ENCODE measurements at places on chromosomes 2 and 18.

DNA sequence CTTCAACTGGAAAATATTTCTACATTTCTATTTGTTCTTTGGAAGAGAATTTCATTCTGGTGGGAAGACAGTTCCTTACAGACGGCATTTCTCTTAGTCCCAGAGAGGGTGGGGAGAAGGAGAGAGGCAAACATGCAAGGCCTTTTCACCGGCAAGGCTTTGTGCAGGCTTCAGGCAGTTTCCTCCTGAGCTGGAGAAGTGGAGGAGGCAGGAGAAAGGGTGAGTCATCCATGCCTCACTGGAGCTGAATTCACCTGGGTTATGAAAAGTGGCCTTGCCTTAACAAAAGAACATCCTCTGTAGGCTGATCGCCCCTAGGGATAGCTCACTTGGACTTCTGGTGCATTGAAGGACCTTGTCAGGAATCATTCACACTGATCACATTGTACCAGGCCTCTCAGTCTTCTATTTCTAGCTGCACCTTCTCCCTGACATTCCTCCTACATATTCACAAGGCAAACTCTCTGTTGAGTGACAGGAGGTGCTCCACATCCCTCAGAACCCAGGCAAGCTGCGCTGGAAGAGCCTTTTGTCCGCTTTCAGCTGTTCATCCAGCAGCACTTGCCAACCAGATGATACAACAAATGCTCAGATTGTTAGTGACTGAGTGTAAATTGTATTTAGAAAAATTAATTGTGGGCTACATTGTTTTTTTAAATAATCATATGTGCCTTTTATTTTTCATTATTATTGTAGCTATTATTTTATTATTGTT lies 796.1 kb downstream of the DCDC2C start:
- DNase-seq: peak; percentile 6

- DNase-seq: no peak
These were observed 3.1 kb downstream of the C2orf81 start for GRCh38 chr2:74418312-74418711.

- DNase-seq: no peak
These were observed 1.2 kb upstream of the MZT2A start for GRCh38 chr2:131493199-131493968.

DNA sequence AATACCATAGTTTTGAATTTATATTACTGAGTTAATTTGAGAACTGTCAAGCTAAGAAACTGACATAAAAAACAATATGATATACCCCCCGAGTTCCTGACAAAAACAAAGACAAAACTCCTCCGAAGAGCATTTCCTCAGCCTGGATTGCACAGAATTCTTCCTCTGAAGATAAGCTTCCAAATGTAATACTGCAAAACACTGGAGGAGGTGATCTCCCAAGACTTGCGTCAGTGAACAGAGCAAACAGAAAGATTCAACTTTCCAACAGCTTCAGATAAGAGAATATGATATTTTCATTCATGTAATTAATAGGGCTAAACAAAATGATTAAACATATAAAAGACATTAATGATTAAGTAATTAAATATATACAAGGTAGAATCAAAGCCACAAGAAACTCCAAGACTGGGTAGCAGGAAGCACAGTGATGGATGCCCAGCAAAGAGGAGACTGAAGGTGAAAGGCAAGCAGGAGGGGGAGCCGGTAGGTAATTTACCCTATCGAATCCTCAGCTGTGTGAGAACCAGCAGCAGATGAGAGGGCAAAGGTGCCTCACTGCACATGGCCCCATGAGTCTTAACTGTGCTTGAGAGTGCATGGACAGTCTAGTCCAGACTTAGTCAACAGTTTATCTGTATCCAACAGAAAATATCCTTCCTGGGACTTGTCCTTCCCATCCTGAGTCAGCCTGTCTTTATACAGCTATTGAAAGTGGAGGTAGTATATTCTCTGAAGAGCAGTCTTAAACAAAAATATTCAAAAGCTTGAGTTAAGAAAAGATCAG lies 18.3 kb upstream of the SERPINB3 start:
- DNase-seq: no peak

- DNase-seq: no peak
These were observed 36.0 kb upstream of the ASAP2 start for GRCh38 chr2:9170458-9171130.

- no peak for DNase-seq
These were observed 461.9 kb downstream of the PTPRM start for GRCh38 chr18:8029061-8029460.

GRCh38 chr2:197975931-197976519 lies 171.6 kb downstream of the PLCL1 start:
- no peak for DNase-seq

- no peak for DNase-seq
These were observed 145.7 kb upstream of the KLF7 start for GRCh38 chr2:207311316-207312005.

DNA sequence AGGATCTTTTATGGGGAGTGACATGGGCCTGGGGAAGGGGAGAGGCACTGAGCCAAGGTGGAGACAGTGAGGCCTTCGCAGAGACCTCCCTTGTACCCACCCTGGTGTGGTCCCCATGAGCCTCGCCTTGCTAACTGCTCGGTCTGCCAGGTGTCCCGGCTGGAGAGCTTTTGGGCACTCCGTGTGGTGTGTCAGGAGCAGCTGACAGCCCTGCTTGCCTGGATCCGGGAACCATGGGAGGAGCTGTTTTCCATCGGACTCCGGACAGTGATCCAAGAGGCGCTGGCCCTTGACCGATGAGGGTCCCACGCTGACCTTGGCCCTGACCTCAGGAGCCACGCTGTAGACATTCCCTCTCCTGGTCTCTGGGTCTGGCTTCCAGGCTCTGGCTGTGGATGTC lies 11.5 kb upstream of the SLC4A3 start:
- DNase-seq: no peak

DNA sequence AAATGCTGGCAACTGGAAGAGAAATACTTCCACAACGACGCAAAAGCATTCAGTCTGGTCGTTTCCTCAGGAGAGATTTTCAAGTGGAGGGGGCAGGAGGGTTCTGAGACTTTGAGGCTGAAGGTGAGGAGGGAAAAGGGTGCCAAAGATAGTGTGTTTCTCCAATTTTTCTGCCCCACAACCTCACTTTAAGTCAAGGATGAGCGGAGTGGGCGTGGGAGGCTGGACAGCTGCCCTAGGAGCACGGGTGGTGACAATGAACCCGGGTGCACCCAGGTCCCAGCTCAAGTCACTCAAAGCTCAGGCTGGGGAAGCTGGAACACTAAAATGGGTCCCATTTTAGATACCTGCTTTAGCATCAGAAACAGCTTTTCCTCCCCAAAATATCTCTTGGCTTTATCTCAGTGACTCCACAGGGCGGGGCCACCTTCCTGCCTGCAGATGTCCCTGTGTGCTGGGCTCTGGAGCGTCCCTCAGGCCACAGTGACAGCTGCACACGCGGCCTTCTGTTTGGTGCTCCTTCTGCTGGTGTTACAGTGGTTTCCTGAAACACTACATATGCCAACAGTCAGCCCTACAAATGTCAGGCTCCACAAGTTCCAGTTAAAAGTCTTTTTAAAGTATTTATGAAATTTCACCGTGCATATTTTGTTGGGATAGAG lies 1.4 kb upstream of the MBP start:
- DNase-seq: no peak

- no peak for DNase-seq
These were observed 125.3 kb downstream of the NCK2 start for GRCh38 chr2:105870062-105870461.

GRCh38 chr18:1760901-1761300 lies 810.4 kb downstream of the METTL4 start:
- no peak for DNase-seq

- no peak for DNase-seq
These were observed 84.4 kb downstream of the MAP2 start for GRCh38 chr2:209508255-209508654.

DNA sequence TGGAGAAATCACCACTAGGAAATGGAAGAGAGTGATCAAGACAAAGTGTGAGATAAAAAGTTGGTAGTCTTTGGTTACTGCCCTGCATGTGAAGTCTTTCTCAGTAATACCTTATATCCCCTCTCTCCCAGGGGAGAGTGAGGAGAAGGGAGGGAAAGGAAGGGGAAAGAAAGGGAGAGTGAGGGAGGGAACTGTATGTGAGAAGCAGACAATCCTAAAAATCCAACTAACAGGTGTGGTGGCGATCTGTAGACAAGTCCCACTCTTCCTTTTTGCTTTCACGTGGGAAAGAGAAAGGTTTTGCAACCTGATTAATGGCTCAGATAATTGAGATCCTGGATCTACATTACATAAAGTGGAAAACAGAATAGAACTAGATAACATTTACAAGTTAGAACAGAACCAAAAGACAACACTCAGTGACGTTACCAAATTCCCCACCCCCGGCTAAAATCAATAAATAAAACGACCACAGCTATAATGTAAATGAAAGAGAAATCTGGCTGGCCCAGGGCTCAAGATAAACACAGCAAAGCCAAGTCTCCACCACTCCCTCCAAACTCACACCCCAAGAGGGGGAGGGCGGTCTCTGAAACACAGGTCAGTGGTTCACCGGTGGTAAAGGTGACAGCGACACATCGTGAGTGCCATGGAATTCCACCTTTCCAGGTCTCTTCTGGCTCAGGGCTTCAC lies 10.0 kb upstream of the APCDD1 start:
- DNase-seq: no peak

DNA sequence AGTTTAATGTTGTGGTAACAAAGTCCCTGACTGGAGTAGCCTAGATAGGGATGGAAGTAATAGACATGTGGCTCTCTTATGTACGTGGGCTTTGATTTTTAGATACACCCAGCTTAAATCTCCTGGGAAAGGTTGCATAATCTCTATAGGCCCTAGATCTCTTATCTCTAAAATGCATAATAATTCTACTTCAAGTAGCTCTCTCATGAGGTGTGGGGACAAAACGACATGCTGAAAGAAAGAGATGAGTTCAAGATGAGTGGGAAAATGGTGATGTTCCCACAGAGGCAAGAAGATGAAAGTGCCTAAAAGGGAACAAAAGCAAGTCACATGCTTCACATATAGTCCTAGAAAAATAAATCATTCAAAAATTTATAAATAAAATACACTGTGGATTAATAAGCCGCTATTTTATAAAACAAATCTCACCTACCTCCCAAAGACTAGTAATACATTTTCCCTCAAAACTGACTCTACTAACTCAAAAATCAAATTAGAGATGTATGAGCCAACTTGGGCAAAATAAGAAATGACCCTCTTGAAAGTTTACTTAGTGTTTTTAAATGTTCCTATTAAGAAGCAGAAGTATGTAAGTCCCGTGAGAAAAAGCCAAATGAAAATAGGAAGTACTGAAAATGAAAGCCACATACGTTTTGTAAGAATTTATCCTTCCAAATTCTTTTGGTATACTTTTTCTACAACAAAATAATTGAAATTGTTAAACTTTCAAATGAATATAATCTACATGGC lies 148.2 kb upstream of the ITGA4 start:
- no peak for DNase-seq

- DNase-seq: no peak
These were observed 12.8 kb upstream of the SMCHD1 start for GRCh38 chr18:2642771-2643170.

- DNase-seq: no peak
These were observed 141.2 kb downstream of the RTN4 start for GRCh38 chr2:54909001-54909400.

DNA sequence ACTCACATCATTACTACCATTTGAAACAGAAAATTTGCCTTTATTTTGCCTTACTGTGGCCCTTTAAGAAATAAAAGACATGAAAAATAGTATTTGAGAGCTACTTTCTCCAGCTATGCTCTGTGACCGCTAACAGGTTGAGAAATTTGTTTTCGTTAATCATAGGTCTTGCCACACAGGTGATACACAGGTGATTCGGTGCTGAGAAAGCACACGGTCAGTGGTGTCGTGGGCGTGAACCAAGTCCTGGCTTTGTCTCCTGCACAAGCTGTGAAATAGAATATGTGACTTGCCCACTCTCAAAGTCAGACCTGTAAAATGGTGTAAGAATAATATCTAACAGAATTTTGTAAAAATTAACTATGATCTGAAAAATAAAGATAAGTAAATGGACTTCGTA lies 155.3 kb upstream of the SLC39A10 start:
- no peak for DNase-seq

DNA sequence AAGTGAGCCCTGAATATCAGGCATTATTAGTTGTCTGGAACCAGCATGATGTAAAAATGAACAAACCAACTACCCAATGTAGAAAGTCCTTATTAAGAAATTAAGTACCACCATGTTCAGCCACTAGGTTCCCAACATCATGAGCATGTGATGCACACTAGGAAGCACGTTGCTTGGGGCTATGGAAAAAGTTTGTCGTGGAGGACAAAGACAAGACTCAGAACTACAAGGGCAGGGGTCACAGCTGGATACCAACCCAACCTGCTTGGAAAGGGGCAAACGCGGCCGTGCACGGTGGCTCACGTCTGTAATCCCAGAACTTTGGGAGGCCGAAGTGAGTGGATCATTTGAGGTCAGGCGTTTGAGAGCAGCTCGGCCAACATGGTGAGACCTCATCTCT lies 64.0 kb downstream of the ADNP2 start:
- no peak for DNase-seq

- no peak for DNase-seq
These were observed 322.1 kb upstream of the TANK start for GRCh38 chr2:160838147-160838546.

DNA sequence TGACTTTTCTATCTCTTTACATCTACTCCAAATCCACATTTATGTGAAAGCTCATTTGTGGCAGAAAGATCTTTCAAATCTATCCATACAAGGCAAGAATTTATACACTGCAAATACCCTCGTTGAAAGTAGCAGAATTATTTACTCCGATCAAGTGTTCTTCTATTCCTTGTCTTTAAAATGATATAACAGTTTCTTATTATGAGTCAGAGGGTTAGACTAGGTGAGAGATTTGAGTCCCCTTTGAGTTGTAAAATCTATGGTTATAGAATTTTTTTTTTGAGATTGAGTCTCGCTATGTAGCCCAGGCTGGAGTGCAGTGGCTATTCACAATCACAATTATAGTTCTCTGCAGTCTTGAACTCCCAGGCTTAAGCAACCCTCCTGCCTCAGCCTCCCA lies 5.6 kb upstream of the GREB1 start:
- no peak for DNase-seq

- no peak for DNase-seq
These were observed 20.1 kb downstream of the SLC66A3 start for GRCh38 chr2:11175293-11175795.

GRCh38 chr18:23378302-23378686 lies 74.8 kb upstream of the RIOK3 start:
- no peak for DNase-seq

DNA sequence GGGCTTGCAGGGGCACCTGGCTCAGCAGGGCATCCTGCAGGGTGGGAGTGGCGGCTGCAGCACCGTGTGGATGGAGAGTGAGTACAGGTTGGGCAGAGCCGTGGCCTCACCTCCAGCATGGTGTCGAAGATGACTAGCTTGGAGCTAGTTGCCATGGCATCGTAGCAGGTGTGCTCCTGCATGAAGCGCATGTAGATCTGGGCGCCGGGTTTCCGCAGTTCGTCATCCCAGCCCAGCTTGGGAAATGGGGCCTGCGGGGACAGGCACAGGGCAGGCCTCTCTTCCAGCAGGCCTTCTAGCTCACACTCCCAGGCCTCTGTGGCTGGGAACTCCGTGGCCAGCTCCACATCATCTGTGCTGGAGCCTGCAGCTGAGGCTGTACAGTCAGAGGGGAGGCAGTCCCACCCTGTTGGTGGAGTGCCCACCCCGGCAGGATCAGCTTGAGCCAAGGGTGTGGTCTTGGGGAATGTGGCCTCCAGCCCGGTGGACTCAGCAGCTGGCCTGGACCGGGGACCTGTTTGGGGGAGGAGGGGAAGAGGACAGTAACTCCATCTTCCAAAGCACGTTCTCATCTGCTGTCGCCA lies 1.6 kb downstream of the PRKAG3 start:
- DNase-seq: peak; percentile 35

- no peak for DNase-seq
These were observed 8.0 kb downstream of the MC5R start for GRCh38 chr18:13831864-13832508.

GRCh38 chr2:14306268-14306861 lies 326.2 kb upstream of the LRATD1 start:
- DNase-seq: no peak
